Activated CD8-positive, alpha-beta memory T cell treated with anti-CD3 and anti-CD28 coated beads, Interleukin-2, amount 50 U/mL, for 48 hours (primary cell): ENCODE measurements at places on chromosomes 6 and 20.

DNA sequence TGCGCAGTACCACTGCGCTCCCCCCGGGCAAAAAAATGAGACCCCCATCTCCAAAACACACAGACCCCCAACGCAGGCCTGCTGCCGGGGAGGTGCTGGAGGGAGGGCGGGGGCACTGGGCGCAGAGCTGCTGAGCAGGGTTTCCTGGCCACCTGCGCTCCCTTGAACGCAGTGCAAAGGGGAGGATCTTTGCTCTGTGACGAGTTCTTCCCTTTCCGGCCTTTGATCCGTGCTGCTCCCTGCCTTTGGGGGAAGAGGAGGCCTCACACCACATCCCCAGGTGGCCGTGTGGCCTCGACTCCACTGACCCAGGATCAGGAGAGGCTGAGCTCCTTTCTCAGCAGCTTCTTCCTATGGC lies 8.9 kb upstream of the COL20A1 start:
- DNase-seq: no peak

DNA sequence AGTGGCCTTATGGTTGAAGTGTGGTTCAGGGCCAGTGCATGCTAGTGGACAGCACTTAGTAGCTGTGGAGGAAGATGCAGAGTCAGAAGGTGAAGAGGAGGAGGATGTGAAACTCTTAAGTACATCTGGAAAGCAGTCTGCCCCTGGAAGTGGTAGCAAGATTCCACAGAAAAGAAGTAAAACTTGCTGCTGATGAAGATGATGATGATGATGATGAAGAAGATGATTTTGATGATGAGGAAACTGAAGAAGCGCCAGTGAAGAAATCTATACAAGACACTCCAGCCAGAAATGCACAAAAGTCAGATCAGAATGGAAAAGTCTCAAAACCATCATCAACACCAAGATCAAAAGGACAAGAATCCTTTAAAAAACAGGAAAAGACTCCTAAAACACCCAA lies 28.9 kb downstream of the MDFI start:
- no peak for DNase-seq

DNA sequence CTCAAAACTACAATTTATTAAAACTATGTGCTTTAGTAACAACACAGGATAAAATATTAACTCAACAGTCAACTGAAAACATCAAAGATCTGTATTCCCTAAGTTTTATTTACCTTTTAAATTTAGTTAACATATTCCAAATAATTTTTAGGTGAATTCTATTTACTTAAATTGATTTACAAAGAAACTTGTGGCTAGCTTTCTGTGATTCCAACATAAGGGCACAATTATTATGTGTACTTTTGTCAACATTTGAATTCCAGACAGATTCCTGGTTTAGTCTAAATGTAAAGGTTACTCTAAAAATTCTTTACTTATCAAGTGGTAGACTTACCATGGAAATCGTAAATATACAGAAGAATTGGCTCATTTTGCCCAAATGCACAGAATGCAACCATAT lies 70.7 kb downstream of the AHI1 start:
- no peak for DNase-seq

DNA sequence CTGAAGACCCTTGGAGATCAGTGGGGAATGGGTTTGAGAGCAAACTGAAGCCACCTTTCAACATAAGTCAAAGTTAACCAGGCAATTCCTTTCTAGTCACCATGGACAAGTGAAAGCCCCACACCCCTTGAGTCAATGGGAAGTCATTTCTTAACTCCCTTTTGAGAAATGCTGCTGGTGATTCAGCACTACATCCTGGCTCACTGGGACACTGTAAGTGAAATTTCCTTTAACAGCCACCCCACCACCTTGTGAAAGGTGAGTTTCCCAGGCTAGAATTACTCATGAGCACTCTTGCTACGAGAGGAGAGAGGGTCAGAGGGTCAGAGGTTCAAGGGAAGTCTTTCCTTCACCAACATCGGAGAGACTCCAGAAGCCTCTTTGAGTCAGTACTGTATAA lies 93.3 kb upstream of the MARCKS start:
- no peak for DNase-seq

DNA sequence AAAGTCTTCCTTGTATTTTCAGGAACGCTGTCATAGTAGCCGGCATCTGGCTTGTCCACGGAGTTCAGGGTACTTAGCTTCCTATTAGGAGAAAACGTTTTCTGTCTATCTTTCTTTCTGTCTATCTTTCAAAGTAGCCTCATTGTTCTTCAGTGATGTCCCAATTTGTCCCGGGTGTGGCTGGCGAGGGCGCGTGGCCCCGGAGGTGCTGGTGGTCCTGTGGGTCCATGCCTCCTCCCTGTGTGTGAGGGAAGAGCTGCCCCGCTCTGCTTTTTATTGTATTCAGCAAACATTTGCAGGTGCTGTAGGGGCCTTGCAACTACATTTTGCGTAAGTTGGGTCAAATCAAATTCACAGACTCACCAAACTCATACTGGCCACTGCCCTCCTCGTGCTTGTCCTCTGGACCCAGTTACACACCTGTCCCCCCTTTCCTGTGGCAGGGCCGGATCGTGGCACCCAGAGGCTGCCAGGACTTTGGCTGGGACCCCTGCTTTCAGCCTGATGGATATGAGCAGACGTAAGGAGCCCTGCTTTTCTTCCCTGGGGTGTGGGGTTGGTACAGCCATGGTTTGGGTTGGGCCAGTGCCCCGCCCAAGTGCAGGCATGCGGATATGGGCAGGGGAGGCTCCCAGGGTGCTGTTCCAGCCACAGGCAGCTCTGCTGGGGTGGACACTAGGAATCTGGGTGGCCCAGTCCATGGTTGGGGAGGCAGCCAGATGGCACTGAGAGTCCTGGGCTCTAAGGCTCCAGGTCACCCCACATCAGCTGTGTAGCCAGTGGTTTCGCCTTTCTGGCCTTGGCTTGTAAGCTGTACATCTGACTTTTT lies 12.3 kb downstream of the ITPA start:
- no peak for DNase-seq

DNA sequence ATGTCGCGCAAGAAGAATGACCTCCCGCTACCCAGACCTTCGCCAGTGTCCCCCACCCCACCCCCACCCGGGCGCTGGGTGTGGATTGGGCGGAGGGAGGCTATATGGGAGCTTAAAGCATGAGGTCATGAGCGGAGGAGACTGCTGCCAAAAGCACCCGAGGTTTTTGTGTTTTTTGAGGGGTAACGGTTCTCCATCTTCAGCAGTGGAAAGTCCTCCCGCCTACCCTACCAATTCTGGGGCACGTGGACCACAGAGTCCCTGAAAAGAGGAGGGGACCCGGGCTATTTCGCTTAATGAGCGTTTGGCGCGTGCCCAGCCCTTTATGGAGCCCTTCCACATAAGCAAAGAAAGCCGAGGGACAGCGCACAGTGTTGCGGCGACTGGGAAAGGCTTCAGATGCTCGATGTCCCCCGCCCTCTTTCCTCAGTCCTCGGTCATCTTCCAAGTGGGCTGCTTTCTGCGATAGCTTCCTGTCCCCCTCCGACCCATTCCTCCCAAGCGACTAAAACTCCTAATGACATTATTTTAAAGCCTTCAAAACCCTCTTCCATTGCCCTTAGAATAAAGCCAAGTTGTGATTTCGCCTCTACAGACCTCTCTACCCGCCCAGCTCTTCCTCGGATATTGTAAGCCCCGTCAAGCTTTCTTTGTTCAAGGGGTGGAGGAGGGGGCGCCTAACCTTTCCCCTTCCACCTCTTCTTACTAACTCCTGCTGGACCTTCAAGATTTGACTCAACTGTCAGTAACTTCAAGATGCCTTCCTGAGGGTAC lies 2.1 kb upstream of the TRERF1 start:
- no peak for DNase-seq

DNA sequence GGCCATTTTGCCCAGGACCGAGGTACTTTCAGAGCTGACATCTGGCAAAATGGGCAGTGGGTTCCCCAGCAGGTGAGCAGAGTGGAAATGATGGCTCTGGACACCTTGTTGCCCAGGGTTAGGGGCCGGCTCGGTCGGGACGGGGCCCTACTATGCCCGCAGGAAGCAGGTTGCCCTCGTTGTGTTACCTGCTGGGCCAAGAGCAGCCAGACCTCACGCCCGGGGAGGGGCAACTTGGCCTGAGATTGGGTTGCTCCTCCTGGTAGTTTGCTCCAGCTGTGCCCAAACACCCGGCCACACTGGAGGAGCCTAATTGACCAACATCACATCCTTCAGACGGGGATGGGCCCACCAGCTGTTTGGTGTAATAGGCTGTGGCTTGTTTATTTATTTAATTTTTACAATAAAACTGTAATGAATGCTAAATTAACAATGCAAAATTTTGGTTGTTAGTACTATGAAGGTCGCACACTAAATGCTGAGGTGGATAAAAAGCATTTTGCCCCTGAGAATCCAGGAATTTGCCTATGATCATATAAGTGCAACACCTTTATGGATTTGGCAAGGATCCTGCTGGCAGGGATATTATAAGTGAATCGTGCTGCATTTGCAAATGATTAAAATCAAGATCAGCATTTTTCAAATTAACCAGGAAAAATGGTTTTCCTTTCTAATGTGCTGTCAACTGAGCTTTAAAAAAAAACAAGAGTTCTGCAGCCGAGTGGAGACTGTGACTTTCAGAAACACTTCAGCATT lies 26.6 kb upstream of the PCMTD2 start:
- DNase-seq: no peak

DNA sequence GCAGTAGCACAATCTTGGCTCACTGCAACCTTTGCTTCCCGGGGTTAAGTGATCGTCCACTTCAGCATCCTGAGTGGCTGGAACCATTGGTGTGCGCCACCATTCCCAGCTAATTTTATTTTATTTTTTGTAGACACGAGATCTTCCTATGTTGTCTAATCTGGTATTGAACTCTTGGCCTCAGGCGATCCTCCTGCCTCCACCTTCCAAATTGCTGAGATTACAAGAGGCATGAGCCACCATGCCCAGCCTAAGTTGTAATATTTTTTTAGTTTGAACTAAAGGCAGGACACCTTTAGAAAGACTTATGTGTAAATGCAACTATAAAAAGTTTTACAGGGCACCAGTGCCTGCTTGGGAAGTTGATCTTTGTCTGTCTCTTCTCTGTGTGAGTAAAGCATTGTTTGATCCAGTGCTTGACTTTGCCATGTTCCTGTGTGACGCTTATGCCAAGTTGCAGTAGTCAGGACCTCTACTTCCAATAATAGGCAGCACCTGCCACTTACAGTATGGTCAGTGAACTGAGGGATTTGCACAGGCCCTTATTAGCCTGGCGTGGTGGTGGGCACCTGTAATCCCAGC lies 46.9 kb downstream of the JARID2 start:
- no peak for DNase-seq
